ENCODE measurements at places on chromosomes 11 and 22. TPM values are rescaled to one million over a fixed set of nuclear protein-coding genes. Genes with fewer than 3 reads are reported as not detected.

Gene DSCAML1
- total RNA-seq, result 0.90 TPM

Gene RBM4B
- total RNA-seq, result 14.1 TPM

Gene TYMP
- total RNA-seq, result 1.8 TPM

Gene MPZL2
- total RNA-seq, result 1.4 TPM

Gene GGTLC3
- total RNA-seq, result not detected

Gene CWC15
- total RNA-seq, result 49.4 TPM

Gene CALCA
- 0.42 TPM for total RNA-seq

Gene POTEH
- total RNA-seq, result not detected

Gene MS4A5
- total RNA-seq, result not detected

Gene ADM
- total RNA-seq, result 40.8 TPM

Gene GLYATL1
- total RNA-seq, result 9.4 TPM

Gene CDHR5
- 0.34 TPM for total RNA-seq

Gene EMID1
- total RNA-seq, result 6.0 TPM

Gene CCDC87
- total RNA-seq, result 0.71 TPM

Gene GRM5
- total RNA-seq, result 0.13 TPM

Gene SLC36A4
- total RNA-seq, result 27.9 TPM

- DNase-seq, result peak; percentile 98
Observed at GRCh38 chr11:116499396-116500003, 273.3 kb downstream of the BUD13 start.

GRCh38 chr11:59801160-59801706 lies 9.3 kb downstream of the MRPL16 start:
- no peak for DNase-seq

DNA sequence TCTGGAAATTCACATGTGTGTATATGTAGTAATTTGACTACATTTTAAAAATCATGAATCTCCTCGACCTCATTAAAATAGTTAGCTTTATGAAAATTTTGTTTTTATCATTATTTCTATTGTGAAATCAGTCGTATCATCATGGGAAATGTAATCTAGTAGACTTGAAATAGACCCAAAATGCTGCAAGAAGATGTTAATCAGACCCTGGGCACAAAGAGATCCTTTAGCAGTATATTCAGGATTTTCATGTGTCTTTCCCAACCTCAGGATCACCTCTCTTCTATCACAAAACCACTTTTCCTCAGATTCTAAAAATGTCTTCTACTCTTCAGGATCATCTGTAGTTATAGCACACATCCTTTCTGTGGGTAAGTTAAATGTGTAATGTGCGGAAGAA lies 74.9 kb upstream of the ADSL start:
- no peak for DNase-seq

- DNase-seq, result no peak
Observed at GRCh38 chr11:70503468-70504221, 105.3 kb downstream of the CTTN start.

DNA sequence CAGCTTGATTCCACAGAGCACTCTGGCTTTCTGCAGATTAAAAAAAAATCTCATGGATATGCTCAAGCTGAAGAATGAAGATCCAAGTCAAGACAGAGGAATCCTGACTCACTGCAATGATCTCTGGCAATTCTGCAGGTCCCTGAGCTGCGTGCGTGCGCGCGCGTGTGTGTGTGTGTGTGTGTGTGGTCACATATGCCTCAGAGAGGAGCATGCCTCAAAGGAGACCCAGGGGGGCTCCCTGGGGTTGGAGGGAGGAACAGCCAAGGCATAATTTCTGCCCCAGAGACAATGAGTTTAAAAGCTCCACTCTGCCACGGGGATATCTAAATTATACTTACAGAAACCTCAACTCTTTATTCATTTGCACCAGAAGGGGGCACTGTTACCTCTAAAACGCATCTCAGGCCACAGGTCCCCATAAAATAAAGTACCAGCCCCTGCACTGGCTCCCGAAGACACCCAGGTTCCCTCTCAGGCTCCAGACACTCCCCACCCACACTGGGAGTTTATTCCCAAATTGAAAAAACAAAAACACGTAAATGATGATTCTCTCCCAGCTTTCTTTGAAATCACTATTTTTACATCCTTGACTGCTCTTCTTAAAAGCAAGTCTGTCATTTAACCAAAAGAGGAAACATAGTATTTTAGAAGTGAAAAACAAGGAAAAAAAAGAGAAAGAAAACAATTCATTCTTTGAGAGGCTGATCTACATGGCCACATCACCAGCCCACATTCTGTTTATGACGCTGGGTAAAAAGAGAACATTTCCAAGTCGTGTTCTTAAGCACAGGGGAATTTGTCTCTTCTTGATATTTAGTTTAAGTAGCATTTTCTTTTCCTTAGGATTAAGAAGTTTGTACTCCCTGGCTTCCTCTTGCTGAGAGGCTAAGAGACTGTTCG lies 401.0 kb downstream of the LARGE1 start:
- peak; percentile 30 for DNase-seq

GRCh38 chr22:46976598-46976997 lies 214.1 kb downstream of the TBC1D22A start:
- no peak for DNase-seq

DNA sequence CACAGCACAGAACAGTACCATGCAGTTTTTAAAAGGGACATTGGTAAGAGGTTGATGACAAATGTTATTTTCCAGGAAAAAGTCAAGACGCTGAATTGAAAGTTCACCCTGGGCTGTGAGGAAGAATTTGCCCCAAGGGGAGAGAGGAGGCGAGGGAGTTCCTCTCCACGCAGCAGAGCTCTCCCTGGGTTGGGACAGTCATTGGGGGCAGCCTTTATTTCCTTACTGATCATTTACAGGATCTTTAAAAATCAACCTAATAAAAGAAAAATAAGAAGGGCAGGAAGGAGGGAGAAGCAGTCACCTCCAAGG lies 49.9 kb upstream of the WNT7B start:
- no peak for DNase-seq

DNA sequence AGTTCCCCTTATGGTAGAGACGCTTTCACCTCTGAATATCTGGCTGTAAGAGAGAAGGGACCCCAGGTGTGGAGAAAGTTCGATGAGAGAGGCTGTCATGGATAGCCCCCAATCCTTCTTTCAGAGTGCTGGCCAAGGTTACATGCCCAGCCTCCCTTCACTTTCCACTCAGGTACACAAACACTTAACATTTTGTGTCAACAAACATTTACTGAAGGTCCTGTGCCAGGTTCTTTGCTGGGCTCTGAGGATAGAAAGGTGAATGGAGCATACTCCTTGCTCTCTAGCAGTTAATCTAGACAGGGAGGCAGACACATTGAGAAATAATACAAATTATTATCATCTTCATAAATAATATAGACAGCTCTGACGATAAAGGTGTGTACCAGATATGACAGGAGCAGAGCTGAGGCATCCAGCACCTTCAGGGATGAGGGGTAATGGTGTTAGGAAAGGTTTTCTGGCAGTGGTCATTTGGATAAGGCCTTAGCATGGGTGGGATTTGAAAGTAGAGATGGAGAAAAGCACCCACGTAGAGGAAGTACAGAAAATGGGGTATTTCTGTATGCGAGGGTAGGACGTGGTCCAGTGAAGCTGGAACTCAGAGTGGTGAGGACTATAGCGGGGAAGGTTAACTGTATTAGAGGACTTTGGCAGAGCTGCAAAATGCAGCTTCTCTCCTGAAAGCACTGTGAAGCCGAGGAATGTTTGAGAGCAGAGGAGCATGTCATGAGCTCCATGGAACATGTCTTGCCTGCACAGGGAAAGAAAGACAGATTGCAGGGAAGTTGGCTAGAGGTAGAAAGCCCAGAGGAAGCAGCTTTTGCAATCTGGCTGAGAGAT lies 19.6 kb downstream of the PPFIBP2 start:
- no peak for DNase-seq

DNA sequence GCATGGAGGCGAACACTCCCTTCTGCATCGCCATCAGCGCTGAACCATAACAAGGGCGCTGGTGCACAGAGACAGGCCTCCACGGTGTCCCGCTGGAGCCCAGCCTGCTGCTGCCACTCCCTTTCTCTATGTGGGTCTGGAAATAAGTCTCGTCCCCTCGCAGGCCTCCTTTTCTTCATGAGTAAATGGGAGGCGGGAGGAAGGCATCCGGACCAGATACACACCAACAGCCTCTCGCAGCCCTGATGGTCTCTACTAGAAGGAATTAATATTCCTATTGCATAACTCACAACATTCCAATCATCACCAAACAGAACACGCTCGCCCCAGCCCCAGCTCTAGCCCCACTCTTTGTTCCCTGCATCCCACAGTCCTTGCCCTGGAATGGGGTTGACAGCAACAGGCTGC lies 14.9 kb downstream of the RASD2 start:
- DNase-seq, result no peak

DNA sequence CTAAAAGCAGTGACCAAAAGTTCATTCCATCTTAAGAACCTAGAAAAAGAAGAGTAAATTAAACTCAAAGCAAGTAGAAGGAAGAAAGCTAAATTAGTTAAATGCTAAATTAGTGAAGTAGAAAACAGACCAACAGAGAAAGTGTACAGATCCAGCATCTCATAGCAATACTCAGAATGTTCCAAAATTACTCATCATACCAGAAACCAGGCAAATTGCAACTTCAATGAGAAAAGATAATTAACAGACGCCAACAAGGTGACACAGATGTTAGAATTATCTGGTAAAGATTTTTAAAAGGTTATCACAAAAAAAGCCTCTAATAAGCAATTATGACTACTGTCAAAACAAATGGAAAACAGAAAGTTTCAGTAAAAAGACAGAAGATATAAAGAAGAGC lies 96.8 kb downstream of the ALX4 start:
- no peak for DNase-seq

DNA sequence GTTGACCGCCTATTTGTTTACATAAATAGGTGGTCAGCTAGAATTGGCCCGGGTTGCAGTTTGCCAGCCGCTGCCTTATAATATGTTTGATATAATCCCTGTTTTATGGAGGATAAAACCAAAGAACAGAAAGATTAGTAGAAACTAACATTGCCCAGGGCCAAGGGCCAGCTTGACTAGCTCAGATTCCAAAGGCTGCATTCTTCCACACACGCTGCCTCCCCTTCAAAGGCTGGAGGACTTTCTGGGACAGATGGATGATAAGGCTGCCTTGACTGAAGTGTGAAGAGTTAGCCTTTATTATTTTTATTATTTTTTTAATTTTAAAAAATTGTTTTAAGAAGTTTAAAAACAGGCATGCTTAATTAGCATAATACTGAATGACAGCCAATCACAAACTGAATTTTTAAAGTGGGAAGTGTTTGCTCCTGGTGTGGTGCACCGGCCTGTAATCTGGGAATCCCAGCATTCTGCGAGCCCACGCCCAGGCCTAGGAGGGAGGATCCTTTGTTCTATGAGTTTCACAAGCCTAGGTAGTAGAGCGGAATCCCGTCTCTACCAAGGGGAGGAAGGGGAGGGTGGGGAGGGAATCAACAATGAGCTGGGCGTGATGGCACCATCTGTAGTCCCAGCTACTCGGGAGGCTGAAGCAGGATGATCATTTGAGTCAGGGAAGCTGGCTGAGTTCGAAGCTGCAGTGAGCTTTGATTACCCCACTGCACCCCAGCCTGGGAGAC lies 114.9 kb downstream of the NAV2 start:
- DNase-seq, result peak; percentile 43

- DNase-seq, result no peak
Observed at GRCh38 chr11:94838027-94838731, 70.0 kb downstream of the AMOTL1 start.

GRCh38 chr11:120142441-120143100 lies 4.7 kb upstream of the TRIM29 start:
- DNase-seq, result no peak

- peak; percentile 48 for DNase-seq
Observed at GRCh38 chr11:636511-637332, at the start of gene DRD4. TSS of gene DRD4 (plus strand) at chr11:637269. CDS start at chr11:637305, 36 bp downstream.

DNA sequence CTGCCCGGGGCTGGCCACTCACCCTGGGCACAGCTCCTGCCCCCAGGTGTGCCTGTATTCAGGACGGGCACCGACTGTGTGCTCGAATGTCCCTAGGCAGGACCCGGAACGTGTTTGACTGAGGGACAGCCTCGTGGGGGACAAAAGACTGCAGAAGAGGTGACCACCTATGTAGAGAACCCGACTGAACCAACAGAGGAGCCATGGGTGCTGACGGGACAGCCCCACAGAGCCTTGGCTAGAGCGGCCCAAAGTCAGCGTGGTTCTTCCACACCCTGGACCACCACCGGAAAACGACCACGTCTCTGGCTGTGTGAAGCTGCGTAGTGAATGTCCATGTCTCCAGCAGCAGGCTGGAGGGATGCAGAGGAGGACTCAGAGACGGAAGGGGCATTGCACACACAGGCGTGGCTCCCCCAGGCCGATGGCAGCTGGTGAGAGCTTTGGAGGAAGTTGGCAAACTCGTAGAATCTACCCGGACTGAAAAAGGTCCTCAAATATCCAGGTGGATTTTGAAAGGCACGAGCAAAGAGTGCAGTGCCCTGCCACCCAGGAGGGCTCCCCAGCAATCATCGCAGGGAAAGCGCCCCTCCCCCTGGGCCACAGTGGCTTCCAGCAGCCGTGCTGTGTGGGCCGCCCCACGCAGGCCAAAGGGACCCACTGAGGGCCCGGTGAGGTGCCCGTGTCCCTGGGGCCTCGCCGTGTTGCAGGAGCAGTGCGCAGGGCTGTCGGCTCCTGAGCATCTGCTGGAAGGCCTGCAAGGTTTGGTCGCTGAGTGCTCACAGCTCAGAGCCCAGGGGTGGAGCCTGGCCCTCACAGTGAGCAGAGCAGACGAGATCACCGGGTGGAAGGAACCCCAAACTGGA lies 17.5 kb upstream of the MUC5B start:
- peak; percentile 7 for DNase-seq

GRCh38 chr11:47415949-47416472 lies 7.6 kb downstream of the SLC39A13 start:
- DNase-seq, result no peak

DNA sequence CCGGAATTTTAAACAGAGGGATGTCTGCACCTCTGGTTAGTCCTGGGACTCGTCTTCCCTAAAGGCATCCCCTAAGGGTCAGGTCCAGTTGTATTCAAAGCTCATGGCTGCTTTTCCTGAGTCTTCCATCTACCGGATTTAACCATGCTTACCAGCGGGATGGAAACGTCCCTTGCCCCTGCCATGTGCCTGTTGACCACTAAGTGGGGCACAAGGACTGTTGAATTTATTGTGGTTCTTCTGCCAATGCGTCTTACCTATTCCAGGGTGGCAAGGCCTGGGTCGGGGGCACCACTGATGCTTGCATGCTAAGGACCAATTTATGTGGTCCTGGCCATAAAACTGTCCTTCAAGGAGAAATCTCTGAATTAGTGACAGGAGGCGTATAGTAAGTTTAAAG lies 25.6 kb downstream of the ANKRD42 start:
- DNase-seq, result peak; percentile 36

GRCh38 chr22:19596680-19597398 lies 72.6 kb upstream of the CLDN5 start:
- DNase-seq, result no peak

Measured in WTC11 (cell line).